Naive B cell (primary cell): ENCODE measurements at places on chromosomes 3 and 15.

GRCh38 chr3:159439346-159439745, 549.3 kb upstream of the IL12A start:
- no peak for DNase-seq

DNA sequence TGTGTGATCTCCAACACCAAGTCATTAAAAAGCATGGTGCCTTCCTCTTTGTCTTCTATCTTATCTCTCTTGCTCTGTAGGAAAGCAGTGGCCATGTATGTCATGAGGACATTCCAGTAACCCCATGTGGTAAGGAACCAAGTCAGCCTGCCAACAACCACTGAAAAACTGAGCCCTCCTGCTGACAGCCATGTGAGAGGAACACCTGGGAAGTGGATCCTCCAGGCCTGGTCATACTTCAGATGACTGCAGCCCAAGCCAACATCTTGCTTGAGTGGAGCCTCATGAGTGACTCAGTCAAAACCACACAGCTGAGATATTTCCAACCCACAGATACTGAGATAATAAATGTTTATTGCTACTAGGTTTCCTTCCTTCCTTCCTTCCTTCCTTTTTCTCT, 597.3 kb downstream of the ZIC1 start:
- DNase-seq: no peak

GRCh38 chr3:134371542-134372324, 2.5 kb downstream of the AMOTL2 start:
- no peak for DNase-seq

DNA sequence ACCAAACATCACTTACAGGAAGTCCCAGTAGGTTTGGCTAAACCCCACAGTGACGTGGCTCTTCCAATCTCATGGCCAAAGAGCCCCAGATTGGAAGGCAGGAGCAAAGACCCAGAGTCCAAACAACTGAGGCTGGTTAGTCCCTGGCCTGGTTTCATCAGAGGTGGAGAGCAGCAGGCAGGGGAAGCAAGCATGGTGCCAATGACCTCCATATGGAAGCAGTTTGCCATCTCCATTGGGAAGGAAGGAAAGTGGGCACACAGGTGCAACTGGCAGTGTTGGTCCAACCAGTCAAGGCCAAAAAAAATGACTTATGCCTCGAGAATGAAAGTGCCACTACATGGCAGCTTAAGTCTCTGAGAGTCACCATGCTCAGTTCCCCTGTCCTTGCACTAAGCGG, 175.9 kb downstream of the NTRK3 start:
- DNase-seq: no peak

DNA sequence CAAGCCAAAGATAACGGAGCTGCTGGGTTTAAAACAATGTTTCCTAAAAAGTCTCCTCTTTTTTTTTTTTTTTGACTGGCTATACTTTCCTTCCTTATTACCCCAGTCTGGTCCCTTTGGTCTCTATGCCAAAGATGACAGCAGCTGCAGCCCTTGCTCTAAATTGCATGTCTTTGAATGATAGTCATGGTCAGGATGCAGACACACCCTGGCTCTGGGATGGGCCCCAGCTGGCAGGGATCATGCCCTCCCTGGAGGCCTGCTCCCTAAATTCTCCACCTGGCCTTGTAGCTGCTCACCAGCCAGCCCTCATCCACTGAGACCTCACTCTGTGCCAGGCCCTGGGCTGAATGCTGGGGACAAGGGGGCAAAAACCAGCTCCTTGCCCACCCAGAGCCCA, 95.8 kb downstream of the MESD start:
- no peak for DNase-seq

GRCh38 chr3:193978486-193978885, 157.5 kb upstream of the HES1 start:
- no peak for DNase-seq

DNA sequence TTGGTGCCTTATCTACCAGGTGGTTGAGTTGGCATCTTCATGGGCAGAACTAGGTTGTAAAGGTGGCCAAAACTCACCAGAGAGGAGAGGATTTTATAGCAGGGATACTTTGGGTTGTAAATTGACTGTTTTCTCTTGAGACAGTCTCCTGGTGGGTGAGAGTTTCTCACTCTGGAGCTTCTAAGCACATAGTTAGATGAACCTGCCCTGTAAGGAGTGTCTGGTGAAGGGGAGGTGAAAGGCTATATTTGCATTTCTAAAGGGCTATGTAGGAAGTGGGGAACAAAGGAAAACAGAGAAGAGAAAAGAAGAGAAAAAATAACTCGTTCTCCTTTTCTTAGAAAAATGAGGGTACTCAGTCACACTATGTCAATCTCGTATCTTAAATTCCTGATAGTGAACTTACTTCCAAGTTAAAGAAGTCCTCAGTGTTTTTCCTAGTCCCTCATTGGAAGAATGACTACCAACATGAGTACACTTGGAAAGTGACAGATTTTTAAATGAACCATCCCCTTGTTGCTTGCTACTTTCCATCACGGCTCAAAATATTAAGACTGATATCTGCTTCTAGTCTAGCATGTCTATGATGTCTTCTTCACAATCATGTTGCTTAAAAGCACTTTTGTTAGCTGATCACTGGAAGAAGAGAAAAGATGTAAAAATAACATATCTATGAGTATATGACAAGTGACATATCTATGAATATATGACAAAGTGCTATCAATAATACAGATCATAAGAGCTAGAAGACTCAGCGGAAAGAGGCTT, 113.8 kb upstream of the P2RY1 start:
- DNase-seq: no peak

DNA sequence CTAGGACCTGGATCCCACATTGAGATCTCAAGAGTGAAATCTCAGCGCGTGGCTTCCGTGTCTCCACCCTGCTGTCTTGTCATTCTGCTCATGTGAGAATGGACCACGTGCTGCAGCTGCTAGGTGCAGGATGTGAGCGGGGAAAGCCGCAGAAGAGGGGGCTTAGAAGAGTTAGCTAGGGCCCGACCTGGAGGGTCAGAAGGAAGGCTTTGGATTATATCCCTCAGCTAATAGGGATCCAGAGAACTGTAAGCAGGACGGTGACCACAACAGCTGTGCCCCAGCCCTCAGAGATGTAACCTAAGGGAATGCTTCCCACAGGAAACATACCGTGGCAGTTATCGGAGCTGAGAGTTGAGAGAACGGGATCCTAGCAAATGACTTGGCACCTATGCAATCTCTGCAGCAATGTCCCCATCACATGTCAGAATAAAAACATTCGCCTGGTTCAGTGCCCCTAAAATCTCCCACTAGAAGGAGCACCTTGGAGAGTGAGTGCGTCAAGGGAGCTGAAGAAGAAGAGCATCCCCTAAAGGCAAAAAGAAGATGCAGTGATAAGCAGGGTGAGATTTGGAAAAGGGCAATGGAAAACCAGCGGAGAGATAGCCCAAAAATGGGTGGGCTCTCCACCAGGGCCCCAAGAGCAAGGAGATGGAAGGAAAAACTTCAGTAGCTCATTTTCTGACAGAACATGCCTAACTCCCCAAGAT, 76.9 kb upstream of the ST8SIA2 start:
- DNase-seq: no peak

DNA sequence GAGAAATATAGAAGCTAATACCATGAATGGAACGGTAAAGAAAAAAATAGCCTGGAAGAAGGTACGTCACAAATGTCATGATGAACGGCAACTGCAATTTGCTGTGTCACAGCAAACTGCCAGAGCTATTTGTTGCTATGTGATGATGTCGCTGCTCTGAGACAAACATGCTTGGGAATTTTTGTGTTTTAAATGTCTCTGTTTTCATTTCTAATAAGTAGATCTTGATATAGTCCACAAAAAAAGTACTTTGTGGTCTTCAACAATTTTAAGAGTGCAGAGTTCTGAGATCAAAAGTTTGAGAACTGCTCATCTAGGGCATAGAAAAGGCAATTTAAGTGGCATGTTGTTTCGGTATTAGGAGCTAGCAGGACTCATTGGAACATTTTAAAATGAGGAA, 4.3 kb upstream of the NR1D2 start:
- no peak for DNase-seq
